Hematopoietic multipotent progenitor cell treated with erythropoietin and hydrocortisone succinate and interleukin-3 and kit ligand, for 15 days (in vitro differentiated cells): ENCODE measurements at places on chromosomes 12 and 14.

DNA sequence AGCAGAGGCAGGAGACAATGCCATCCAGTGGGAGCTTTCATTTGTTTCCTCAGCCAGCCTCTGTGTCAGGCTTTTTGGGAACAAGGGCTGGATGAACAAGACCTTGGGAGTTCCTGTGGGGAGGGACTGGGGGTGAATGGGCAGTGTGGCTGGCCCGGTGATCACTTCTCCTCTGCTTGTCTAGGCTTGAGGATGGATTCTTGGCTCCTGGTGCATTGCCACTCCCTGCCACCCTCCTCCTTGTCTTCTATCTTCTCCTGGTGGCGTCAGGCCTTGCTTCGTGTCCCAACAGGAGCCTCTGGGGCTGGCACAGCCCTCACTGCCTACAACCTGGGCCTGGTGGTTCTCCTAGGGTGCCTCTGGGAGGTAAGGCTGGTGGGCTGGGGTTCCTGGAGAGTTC, 25.0 kb upstream of the KCNA5 start:
- no peak for DNase-seq

GRCh38 chr14:104680806-104681688, 8.4 kb upstream of the INF2 start:
- peak; percentile 88 for DNase-seq

DNA sequence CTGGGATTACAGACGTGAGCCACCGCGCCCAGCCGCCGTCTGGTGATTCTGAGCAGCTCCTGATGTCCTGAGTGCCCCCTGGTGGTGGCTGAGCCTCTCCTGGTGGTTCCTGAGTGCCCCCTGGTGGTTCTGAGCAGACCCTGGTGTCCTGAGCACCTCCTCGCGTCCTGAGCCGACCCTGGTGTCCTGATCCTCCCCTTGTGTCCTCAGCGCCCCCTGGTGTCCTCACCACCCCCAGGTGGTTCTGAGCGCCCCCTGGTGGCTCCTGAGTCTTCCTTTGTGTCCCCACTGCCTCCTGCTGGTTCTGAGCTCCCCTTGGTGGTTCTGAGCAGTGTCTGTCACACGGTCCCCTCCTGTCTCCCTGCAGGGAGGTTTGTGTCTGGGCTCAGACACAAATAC, 1304.9 kb downstream of the TMEM121 start:
- DNase-seq: peak; percentile 72

DNA sequence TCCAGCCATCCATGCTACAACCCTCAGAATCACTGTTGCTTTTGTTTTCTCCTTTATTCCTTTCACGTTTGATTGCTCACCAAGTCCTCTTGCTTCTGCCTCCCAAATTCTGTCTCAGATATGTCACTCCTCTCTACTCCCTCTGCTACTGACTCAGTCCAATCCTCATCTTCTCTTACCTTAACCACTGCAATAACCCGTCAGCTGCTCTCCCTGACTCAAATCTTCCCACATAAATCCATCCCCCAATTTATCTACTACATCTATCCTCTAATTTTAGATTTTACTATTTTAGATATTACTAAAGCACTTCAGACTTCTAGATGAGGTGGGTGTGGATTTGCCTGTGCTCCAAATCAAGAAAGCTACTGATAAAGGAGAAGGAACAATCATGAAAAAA, 23.2 kb downstream of the EIF2B2 start:
- no peak for DNase-seq

GRCh38 chr12:913919-914698, 35.4 kb downstream of the RAD52 start:
- no peak for DNase-seq

- DNase-seq: no peak
Measured at GRCh38 chr12:8970432-8970831, 18.9 kb upstream of the KLRG1 start.

GRCh38 chr12:7844116-7844515, 28.6 kb downstream of the SLC2A14 start:
- no peak for DNase-seq

DNA sequence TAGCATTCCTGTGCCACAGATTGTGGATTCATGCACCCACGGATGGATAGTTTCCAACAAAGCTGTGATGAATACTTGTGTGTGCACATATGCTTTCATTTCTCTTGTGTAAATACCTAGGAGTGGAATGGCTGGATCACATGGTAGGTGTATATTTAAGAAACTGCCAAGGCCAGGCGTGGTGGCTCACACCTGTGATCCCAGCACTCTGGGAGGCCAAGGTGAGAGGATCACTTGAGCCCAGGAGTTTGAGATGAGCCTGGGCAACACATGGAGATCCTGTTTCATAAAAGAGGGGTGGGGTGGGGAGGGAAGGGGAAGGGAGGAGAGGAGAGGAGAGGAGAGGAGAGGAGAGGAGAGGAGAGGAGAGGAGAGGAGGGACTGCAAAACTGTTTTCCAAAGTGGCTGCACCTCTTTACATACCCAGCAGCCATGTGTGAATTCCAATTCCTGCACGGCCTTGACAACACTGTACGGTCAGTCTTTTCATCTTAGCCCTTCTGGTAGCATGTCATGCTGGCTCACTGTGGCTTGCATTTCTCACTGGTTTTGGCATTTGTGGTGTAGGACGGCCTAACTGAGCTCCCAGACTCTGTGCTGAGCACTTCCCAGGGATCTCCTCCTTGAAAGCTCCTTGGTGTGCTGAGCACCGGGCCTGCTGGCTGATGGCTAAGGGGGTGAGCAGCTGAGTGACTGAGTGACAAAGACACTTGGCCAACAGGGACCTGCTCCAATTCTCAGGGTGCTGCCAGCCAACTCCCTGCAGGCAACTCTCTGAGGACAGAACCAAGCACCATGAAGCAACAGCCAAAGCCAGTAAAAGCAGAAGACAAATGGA, 27.9 kb downstream of the SYNE3 start:
- DNase-seq: no peak

DNA sequence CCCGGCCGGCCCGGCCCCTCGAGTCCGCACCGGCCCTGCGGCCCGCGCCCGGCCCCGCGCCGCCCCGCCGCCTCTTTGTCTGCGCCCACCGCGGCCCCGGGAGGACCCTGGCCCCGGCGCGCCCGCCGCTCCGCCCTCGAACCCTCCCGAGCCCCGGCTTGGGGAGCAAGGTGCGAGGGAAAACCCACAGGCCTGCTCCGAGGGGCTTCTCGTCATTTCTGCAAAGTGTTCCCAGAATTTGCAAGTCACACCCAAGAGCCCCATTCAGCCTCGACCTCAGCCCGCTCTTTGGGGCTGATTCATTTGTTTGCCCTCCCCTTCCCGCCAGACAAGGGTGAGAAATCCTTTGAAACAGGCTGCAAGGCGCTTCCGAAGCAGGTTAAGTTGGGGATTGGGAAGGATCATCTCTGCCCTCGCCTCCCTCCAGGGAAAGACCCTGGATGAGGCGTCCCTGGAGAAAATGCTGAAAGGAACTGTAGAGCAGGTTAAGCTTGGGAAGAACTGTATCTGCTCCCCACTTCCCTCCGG, 325 bp upstream of the CLIP1 start:
- no peak for DNase-seq

- no peak for DNase-seq
Measured at GRCh38 chr14:33835677-33836076, 115.2 kb downstream of the EGLN3 start.

DNA sequence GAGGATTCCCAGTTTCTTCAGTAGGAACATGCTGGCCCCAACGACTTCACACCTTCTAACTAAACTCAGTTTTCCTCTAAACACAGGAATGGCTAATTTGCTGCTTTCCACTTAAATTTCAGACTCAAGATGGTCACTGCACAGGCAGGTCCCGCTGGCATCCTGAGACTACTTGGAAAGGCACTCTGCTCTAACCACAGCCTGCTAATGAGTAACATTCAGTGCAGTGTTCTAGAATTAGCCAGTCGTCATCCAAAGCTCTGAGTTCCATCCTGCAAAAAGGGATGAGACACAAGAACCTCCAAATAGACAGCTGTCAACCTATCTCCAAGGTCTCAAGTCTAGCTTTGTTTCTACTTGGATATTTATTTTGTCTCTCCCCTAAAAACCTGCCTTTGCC, 6.0 kb downstream of the CCDC92 start:
- DNase-seq: no peak

- no peak for DNase-seq
Measured at GRCh38 chr12:97194546-97194945, 268.1 kb upstream of the RMST start.

DNA sequence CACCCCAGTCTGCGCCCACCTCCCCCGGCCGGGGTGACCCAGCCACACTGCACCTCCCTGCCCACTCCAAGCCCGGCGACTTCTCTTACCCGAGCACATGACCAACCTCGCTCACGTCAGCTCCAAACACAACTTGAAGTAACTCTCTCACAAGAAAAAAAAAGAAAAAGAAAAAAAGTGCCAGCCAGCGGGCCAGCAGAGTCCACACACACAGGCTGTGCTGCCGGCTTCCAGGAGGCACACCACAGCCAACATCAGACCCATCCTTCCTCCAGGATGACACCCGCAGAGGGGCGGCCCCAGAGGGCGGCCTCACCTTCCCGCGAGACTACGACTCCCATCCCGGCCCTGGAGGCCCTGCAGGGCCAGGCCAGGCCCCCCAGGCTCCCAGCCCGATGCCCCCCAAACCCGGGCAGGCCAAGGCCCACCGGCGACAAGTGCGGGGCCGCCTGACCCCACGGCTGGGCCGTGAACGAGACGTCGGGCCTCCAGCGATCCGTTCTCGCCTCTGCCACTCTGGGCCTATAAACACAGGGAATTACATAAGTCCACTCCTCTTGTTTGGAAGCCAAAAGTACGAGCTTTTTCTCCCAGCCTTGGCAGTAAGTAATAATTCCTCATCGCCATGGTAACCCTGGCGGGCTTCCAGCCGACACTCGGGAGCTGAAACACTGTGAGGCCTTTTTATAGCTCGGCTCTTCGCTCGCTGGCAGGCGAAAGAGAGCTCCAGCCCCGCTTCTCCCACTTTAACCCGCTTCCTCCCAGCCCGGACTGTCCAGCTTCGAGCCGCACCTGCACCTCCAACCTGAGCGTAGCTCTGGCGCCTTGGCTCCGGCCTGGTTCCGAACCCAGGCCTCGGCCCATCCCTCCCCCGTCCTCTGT, 49.1 kb downstream of the NCOR2 start:
- DNase-seq: no peak

DNA sequence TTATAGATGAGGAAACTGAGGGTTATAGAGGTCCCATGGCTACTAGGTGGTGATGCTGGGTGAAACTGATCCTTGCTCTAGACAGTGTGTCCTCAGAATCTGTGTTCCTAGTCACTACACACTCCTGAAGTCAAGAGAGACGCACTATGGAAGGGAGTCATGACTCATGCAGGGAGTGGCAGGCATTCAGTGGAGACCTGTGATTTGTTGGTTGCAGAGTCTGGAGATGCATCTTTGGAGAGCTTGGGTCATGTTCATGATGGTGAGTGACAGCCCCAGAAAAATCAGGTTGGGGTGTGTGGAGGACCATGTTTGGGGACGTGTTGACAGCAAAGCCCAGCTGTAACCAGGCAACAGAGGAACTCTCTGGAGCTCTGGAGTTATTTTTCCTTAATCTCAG, 38.0 kb upstream of the FBXO21 start:
- DNase-seq: no peak

- peak; percentile 40 for DNase-seq
Measured at GRCh38 chr12:49553512-49554088, 14.3 kb downstream of the MCRS1 start.

GRCh38 chr14:54651649-54652048, 84.7 kb downstream of the SAMD4A start:
- DNase-seq: no peak

DNA sequence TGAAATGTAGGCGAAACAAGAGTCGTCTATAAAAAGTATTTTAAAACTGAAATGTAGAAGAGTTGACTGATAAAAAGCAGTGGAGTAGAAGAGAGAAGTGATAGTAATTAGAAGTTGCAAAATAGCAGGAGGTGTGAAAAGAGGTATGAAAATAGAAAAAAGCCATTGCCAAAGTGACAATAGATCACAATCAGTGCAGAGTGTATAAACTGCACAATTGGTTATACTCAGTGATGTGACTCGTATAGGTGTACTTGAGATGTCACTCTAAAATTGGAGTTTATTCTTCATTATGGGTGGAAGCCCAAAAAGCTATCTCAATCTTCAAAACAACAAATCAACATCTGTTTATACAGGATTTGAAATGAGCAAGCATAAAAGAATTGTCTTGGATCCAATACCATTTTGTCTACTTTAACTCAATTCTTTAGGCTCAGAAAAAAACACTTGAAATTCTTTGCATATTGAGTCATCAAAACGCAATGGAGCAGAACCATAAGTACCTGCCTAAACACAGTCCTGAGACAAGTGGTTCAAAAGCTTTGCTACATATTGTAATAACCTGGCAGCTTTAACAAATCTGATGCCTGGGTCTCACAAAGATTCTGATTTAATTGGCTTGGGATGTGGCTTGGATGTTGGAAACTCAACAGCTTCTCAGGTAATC, 8.8 kb downstream of the IKBIP start:
- DNase-seq: no peak

DNA sequence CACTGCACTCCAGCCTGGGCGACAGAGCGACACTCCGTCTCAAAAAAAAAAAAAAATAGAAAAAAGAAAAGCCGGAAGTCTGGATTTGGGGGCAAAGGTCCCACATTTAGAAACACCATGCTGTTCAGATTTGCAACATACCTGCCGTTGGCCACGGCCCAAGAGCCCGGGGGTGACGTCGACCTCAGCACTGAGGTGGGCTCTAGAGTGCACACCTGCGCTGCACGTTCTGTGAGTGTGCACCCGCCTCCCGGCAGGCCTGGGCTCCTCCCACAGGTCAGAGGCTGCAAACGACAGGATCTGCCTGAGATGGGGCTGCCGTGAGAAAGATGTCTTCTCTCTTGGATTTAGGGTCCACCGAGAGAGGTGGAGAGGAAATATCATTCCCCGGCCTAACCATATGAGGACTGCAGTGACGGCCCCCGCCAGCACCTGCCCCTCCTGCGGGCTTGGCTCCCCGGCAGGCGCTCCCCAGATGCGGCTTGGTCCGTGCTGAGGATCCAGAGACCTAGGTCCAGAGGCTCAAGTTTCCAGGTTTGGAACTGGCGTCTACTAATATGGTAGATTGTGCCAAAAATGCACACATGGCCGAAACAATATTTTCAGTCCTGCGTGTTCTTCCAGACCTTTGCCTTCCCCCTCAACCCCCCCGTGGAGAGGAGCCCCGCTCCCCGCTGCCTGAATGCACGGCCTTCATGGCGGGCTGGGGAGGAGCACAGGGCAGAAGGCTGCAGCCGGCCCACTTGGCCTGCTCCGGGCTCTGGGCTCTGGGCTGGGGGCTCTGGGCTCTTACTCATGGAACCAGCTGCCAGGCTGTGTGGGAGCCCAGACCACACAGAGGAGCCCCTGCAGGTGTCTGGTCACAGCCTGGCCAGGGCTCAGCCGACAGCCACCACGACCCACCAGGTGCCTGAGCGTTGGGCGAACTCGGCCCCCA, 58.8 kb upstream of the FBRSL1 start:
- DNase-seq: no peak

- DNase-seq: no peak
Measured at GRCh38 chr12:54010972-54011664, 2.3 kb downstream of the HOXC8 start.

- peak; percentile 96 for DNase-seq
Measured at GRCh38 chr12:48851883-48852733, at the start of gene DDX23. TSS of gene DDX23 (minus strand) at chr12:48852163. CDS start at chr12:48845782, 6,381 bp downstream.

GRCh38 chr14:77314043-77314442, 6.6 kb downstream of the POMT2 start:
- DNase-seq: no peak

- no peak for DNase-seq
Measured at GRCh38 chr14:31566456-31566855, 5.3 kb downstream of the NUBPL start.

- no peak for DNase-seq
Measured at GRCh38 chr12:58871556-58871955, 48.7 kb downstream of the LRIG3 start.
